ENCODE measurements at places on chromosomes 12 and 14. TPM values are rescaled to one million over a fixed set of nuclear protein-coding genes. Genes with fewer than 3 reads are reported as not detected.

Gene A2M
- 2,139 TPM for total RNA-seq

Gene RASAL1
- not detected for total RNA-seq

Gene PTPRR
- 0.49 TPM for total RNA-seq

Gene CFAP54
- 0.91 TPM for total RNA-seq

Gene IL31
- not detected for total RNA-seq

Gene DDN
- total RNA-seq, result not detected

Gene CPNE6
- 0.71 TPM for total RNA-seq

Gene GPR132
- total RNA-seq, result 5.0 TPM

Gene AICDA
- 0.39 TPM for total RNA-seq

Gene RPL10L
- not detected for total RNA-seq

Gene SCNN1A
- total RNA-seq, result 2.4 TPM

DNA sequence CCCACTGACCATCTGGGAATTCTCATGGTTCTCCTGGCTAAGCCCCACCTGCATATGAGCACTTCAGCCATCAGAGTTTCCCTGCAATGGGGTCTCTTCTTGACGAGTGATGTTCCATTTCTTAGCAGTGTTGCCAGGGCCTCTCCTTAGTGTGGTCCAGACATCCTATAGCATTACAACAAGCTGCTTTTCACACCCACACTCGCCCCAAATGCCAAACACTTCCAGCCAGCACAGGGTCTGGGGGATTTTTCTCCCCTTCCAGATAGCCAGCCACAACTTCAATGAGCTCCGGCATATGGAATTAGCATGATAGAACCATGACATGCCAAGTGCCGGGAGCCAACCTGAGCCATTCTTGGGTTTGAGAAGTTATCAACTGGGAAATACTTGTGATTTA lies 267.4 kb downstream of the ZFP36L1 start:
- no peaks in the 10 kb centered on the region for H3K27me3 ChIP-seq
- H3K36me3 ChIP-seq, result no peaks in the 10 kb centered on the region
- peaks cover 4% of the 10 kb centered on the region for H3K4me1 ChIP-seq
- H3K4me3 ChIP-seq, result no peak overlapping the region

DNA sequence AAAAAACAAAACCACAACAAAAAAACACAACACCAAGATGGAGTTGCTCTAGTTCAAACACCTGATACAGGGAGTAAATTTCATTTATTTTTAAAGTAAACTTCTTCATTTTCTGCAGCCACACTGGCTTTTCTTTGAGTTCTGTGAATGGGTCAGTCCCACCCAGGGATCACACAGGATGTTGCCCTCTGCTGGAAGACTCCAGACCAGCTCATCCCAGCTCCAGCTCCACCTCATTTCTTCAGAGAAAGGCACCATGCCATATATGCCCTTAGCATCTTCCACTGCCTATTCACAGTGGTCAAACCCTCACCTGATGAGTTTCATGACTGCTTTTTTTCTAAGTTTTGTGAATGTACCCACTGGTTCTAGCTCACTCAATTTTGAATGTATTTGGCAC lies 8.0 kb downstream of the GLIPR1 start:
- DNase-seq, result peak; percentile 73
- no peak overlapping the region for H3K4me3 ChIP-seq
- peaks cover 7% of the 10 kb centered on the region for H3K36me3 ChIP-seq
- no peaks in the 10 kb centered on the region for H3K27me3 ChIP-seq
- peaks cover 5% of the 10 kb centered on the region for H3K4me1 ChIP-seq

- H3K27me3 ChIP-seq, result no peaks in the 10 kb centered on the region
- DNase-seq, result no peak
- no peak overlapping the region for H3K4me3 ChIP-seq
- no peaks in the 10 kb centered on the region for H3K36me3 ChIP-seq
- no peaks in the 10 kb centered on the region for H3K4me1 ChIP-seq
Measured at GRCh38 chr14:63671987-63672386, 30.3 kb upstream of the WDR89 start.

GRCh38 chr14:67927244-67927643 lies 107.7 kb downstream of the RAD51B start:
- DNase-seq, result no peak
- H3K27me3 ChIP-seq, result no peaks in the 10 kb centered on the region
- no peak overlapping the region for H3K4me3 ChIP-seq

DNA sequence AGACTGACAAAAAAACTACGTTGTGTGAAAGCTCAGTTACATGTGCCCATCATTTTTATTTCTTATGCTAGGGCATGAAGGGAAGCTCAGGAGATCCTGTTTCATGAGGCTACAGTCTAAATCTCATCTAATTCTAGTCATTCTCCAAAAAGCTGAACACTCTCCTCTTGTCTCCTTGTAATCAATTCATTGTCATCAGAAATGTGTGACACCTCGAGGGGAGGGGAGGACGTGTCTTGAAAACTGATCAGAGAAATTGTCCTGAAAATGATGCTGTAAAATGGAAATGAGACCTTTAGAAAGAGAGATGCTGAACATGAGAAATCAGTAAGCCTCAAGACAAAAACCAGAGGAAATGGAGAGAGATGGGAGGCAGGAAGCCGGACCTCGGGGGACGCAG lies 103.4 kb downstream of the DAD1 start:
- no peak for DNase-seq
- H3K4me3 ChIP-seq, result no peak overlapping the region
- H3K36me3 ChIP-seq, result no peaks in the 10 kb centered on the region

GRCh38 chr12:3775385-3776035 lies 22.6 kb upstream of the CRACR2A start:
- no peak for DNase-seq
- H3K27ac ChIP-seq, result no peak overlapping the region
- no peaks in the 10 kb centered on the region for H3K27me3 ChIP-seq
- H3K36me3 ChIP-seq, result no peaks in the 10 kb centered on the region
- no peak overlapping the region for H3K4me3 ChIP-seq

- no peaks in the 10 kb centered on the region for H3K27me3 ChIP-seq
- H3K4me1 ChIP-seq, result no peaks in the 10 kb centered on the region
- H3K4me3 ChIP-seq, result peak overlapping the region; percentile 47
- H3K27ac ChIP-seq, result peak overlapping the region; percentile 36
- DNase-seq, result peak; percentile 91
Measured at GRCh38 chr14:75295491-75296345, 17.1 kb downstream of the FOS start.

DNA sequence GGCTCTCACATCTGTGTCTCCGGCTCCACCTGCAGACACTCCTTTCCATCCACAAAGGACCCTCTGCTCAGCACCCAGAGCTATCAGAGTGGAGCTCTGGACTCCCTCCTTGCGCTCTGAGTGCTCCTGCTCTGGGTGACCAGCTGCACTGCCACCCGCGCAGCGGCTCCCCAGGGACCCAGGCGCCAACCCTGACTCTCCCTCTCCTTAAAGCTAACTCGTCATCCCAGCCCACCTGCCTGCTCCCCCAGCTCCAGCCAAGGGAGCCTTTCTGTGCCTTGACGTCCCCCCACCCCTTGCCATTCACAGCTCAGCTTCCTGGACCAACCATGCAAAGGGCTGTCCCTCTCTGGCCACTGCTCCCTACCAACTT lies 99.0 kb downstream of the SETD3 start:
- H3K36me3 ChIP-seq, result no peaks in the 10 kb centered on the region
- DNase-seq, result no peak
- H3K4me1 ChIP-seq, result no peaks in the 10 kb centered on the region
- H3K27me3 ChIP-seq, result no peaks in the 10 kb centered on the region
- no peak overlapping the region for H3K4me3 ChIP-seq

GRCh38 chr14:79487632-79488031 lies 723.7 kb downstream of the DIO2 start:
- DNase-seq, result no peak
- H3K4me3 ChIP-seq, result no peak overlapping the region
- no peaks in the 10 kb centered on the region for H3K36me3 ChIP-seq
- H3K4me1 ChIP-seq, result no peaks in the 10 kb centered on the region

- H3K4me3 ChIP-seq, result no peak overlapping the region
- no peaks in the 10 kb centered on the region for H3K27me3 ChIP-seq
- H3K4me1 ChIP-seq, result no peaks in the 10 kb centered on the region
- DNase-seq, result no peak
- no peak overlapping the region for H3K27ac ChIP-seq
- no peaks in the 10 kb centered on the region for H3K36me3 ChIP-seq
Measured at GRCh38 chr12:68261896-68262295, 8.5 kb upstream of the IL22 start.

- DNase-seq, result no peak
- H3K27ac ChIP-seq, result no peak overlapping the region
- no peaks in the 10 kb centered on the region for H3K36me3 ChIP-seq
- no peak overlapping the region for H3K4me3 ChIP-seq
Measured at GRCh38 chr14:30550335-30550734, 8.6 kb upstream of the G2E3 start.

DNA sequence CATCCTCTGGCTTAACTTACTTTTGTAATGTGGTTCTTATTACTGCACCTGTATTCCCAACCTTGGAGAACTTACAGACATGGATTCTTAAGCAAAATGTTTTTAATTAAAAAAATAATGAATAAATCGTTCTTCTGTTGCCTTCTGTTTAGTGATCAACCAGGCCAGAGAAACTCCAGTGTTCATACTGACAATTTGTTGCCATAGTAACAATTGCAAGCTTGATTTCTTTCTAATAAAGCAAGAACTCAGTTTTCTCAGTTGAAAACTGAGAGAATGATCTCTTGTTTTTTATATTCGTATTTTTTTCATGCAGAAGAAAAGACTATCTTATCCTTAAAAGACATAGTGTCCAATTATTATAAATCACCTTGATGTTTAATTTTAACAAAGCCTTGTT lies 106.5 kb upstream of the LMNTD1 start:
- no peak overlapping the region for H3K4me3 ChIP-seq
- no peaks in the 10 kb centered on the region for H3K36me3 ChIP-seq
- no peak for DNase-seq
- H3K27ac ChIP-seq, result no peak overlapping the region
- H3K4me1 ChIP-seq, result peaks cover 1% of the 10 kb centered on the region

DNA sequence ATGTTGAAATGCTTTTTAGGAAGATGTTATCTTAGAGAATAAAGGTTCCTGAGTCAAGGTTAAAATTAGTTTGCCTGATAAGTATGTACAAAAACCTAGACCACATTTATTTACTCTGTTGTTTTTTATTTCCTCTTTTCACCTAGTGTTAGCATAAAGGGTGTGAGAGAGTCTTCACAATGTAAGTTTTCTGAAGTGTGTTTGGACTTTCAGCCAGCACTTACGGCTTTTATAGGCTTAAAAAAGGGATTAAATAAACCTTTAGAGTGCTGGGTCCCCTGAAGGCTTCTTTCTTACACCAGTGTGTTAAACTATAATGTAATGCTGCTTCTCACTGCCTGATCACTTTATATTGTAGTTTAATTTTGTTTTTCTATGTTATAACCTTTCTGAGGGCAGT lies 27.2 kb downstream of the ARHGAP5 start:
- H3K4me3 ChIP-seq, result no peak overlapping the region
- H3K36me3 ChIP-seq, result no peaks in the 10 kb centered on the region
- H3K4me1 ChIP-seq, result no peaks in the 10 kb centered on the region
- no peak for DNase-seq
- no peaks in the 10 kb centered on the region for H3K27me3 ChIP-seq

- no peaks in the 10 kb centered on the region for H3K27me3 ChIP-seq
- H3K4me3 ChIP-seq, result no peak overlapping the region
- H3K36me3 ChIP-seq, result no peaks in the 10 kb centered on the region
- H3K27ac ChIP-seq, result no peak overlapping the region
- H3K4me1 ChIP-seq, result no peaks in the 10 kb centered on the region
- DNase-seq, result no peak
Measured at GRCh38 chr12:71503579-71504391, 64.2 kb downstream of the LGR5 start.

GRCh38 chr12:29270446-29270845 lies 110.5 kb downstream of the ERGIC2 start:
- no peak overlapping the region for H3K4me3 ChIP-seq
- H3K36me3 ChIP-seq, result no peaks in the 10 kb centered on the region
- DNase-seq, result no peak
- no peaks in the 10 kb centered on the region for H3K4me1 ChIP-seq
- H3K27ac ChIP-seq, result no peak overlapping the region

DNA sequence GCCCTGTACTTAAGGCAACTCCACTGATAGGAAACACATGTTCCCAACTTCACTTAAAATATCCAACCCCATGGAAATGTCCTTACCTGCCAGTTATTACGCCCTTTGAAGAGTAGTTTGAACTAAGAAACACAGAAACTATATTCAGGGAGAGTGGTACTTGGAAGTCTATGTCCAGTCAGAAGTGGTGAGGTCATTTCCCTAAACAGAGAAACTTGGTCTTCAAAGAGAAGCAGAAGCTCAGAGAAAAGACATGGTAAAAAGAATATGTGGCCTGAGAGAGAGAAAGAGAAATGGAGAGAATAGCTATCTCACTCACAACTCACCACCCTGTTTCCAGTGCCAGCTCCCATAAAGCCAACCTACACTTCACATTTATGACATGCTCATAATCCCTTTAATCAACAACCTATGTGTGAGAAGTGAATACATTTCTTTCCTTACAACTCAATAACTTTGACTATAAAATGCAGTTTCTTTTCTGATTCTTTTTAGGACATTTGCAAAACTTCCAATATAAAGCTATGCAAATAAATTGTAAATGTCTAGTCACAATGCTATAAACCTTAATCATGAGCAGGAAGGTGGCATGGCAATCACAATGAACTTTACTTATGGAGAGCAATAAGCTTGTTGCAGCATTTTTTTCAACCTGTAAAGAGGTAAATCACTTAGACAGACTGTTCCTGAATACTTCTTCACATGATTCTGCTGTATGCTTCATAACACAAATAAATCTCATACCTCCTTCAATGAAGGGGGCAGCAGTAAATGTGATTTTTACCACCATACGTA lies 67.1 kb downstream of the CPNE8 start:
- H3K27ac ChIP-seq, result no peak overlapping the region
- no peaks in the 10 kb centered on the region for H3K4me1 ChIP-seq
- no peak for DNase-seq
- H3K36me3 ChIP-seq, result no peaks in the 10 kb centered on the region
- no peaks in the 10 kb centered on the region for H3K27me3 ChIP-seq

- H3K27me3 ChIP-seq, result no peaks in the 10 kb centered on the region
- peak overlapping the region; percentile 73 for H3K4me3 ChIP-seq
- no peak for DNase-seq
- H3K27ac ChIP-seq, result peak overlapping the region; percentile 55
- no peaks in the 10 kb centered on the region for H3K36me3 ChIP-seq
- no peaks in the 10 kb centered on the region for H3K4me1 ChIP-seq
Measured at GRCh38 chr12:76031081-76031413, 529 bp downstream of the PHLDA1 start.

DNA sequence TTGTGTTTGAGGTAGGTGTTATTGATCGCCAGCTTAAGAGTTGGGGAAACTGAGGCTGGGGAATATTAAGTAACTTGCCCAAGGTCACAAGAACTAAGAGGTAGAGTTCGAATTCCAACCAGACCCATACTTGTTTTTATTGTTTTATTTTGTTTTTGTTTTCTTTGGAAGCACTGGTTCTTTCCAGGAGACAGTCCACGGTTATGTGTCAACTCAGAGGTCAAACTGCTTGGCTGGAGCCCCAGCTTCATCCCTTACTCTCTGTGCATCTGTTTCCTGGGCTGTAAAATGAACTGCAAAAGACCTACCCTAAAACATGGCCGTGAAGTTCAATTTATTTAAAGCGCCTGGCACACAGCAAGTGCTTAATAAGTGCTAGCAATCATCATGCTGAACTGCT lies 74.4 kb upstream of the MAP1LC3B2 start:
- H3K4me1 ChIP-seq, result no peaks in the 10 kb centered on the region
- H3K36me3 ChIP-seq, result no peaks in the 10 kb centered on the region
- no peak for DNase-seq
- H3K27ac ChIP-seq, result no peak overlapping the region
- H3K27me3 ChIP-seq, result no peaks in the 10 kb centered on the region

GRCh38 chr14:63542231-63542999 lies 762 bp downstream of the PPP2R5E start:
- H3K27ac ChIP-seq, result peak overlapping the region; percentile 17
- peak overlapping the region; percentile 61 for H3K4me3 ChIP-seq
- DNase-seq, result peak; percentile 60
